Vagina (tissue), 2 donors: ENCODE measurements at places on chromosomes 13 and 19.

DNA sequence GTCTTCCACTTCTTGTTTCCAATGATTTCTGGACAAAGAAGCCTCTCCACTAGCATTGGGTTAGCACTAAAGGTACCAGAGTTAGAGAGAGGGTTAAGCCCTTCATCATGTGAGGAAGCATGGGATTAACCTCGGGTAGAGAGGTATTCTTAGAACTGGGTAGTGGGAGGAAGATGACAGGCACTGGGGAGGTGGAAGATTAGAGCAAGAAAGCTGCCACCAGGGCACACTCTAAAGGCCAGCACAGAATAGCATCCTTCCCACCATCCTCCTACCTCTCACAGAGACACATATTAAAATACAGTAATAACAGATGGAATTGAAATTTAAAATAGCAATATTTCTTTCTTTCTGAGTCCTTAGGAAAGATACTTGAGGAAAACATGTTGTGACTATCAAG lies 84.5 kb upstream of the PCDH20 start:
- DNase-seq = no peak

DNA sequence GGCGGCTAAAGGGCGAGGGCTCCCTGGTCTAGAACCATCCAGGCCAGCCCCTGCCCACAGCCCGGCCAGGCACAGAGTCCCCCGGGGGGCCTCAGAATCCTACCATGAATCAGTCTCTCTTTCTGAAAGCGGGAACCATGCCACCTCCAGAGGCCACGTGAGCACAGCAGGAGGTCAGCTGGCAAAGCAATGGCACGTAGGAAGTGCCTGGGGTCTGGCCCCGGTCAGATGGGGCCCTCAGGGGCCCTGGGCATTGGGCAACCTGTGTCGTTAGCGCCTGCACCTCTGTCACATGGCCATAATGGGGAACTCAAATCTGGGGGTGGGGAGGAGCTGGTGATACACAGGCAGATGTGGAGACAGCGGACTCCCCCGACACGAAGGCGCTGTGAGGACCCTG lies 8.8 kb downstream of the MFSD12 start:
- DNase-seq = no peak

DNA sequence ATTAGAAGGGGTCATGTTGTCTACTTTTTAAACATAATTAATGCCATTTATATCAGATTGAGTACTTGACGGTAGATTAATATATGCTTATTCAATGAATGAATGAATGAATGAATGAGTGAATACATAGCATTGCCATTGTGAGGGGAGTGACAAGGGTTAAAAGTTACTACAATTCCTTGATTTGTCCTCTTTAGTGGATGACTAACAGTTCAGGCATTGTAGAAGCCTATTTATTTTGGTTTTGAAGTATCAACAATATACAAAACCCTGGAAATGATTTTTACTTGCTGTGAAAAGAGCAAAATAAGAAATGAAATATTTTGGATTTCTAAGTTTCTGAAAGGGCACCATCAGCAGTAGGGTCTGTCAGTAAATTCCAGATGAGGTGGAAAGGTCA lies 122.7 kb downstream of the CYSLTR2 start:
- no peak for DNase-seq

- DNase-seq = no peak
Measured at GRCh38 chr13:99737481-99738245, 233.9 kb downstream of the ZIC5 start.

- no peak for DNase-seq
Measured at GRCh38 chr19:10268071-10268470, 2.8 kb upstream of the ICAM1 start.
